ENCODE measurements at places on chromosomes 1 and 21. TPM values are rescaled to one million over a fixed set of nuclear protein-coding genes. Genes with fewer than 3 reads are reported as not detected.
A peak's percentile ranks its signal among the peaks of the same experiment; 100 is the strongest.

Gene LRRC53
- not detected for total RNA-seq

DNA sequence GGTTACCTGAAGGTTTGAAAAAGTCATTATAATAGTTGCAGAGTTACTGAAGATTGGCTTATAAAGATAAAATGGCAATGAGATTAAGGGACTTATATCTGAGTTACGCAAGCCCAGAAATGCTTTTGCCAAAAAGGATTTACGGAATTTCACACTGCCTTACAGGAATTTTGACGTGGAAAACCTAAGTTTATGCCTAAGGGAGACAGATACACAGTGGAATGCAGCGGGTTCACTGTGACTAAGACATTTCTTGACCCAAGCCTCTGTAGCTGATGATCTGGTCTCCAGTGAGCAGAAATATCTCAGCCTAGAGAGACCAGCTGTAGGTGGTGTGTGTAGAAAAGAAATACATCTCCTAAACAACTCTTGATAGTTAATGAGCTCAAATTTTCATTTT is 10.1 kb upstream of the EXO1 start:
- DNase-seq, result no peak

Gene FCMR
- 51.7 TPM for total RNA-seq

DNA sequence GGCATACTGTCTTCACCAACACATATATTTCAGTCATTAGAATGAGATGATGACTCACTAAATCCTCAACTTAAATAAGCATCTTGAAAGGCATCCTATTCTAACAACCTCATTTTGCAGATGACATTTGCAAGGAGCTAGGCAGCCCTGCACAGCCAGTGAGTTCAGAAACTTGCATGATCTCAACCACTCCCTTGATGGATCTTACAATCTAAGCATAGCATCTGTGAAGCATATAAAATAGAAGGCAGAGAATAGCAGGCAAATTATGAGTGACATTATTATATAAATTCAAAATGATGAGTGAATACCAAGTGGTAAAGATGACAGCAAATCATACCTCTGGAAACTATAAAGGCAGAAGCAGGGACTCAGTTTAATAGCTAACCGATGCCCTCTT is 31.6 kb downstream of the KRTAP20-3 start:
- DNase-seq, result no peak

- DNase-seq, result no peak
Observed at GRCh38 chr1:235265900-235266299, 62.1 kb downstream of the ARID4B start.

Gene TRIM67
- not detected for total RNA-seq

Gene NR5A2
- total RNA-seq, result not detected

DNA sequence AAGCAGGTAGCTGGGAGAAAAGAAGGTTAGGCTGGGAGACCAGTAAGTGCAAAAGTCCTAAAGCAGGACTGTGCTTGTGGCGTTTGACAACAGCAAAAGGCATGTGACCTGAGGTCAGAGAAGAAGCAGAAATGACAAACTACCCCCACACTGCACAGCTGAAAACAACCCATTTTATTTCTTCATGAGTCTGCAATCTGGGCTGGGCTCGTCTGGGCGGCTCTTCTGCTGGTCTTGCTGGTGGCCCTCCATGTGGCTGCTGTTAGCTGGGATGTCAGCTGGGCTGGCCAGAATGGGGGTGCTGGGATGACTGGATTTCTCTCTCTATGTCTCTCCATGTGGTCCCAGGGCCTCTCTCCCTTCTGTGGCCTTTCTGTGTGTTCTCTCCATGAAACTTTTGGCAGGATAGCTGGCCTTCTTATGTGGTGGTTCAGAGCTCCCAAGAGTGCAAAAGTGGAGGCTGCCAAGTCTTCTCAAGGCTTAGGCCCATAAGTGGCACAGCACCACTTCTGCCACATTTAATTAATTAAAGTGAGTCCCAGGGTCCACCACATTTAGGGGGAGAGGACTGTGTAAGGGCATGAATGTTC is 128.6 kb downstream of the RIPK4 start:
- no peak for DNase-seq

Gene OXCT2
- 2.7 TPM for total RNA-seq

GRCh38 chr1:64755361-64755760 is 10.5 kb downstream of the RAVER2 start:
- DNase-seq, result no peak

Gene TEKT2
- 0.20 TPM for total RNA-seq

DNA sequence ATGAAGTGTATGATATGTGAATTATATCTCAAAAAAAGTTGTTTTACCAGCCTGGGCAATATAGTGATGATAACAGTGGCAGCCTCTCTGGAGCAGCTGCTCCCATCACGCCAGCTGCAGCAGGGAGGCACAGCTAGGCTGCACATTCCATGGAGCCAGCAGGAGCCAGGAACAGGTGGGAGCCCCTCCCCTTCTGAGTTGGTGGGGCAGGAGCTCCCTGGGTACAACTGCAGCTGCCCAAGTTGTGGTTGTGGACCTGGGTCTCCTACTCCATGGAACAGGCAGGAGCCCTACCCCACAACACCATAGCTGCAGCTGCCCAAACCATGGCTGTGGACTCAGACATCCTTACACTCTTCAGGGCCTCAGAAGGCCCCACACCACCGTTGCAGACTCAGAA is 21.7 kb upstream of the FNBP1L start:
- DNase-seq, result no peak

Gene WLS
- total RNA-seq, result not detected

- DNase-seq, result no peak
Observed at GRCh38 chr1:111653709-111654108, 34.1 kb downstream of the RAP1A start.

GRCh38 chr1:109644670-109645069 is 11.2 kb upstream of the GSTM4 start:
- no peak for DNase-seq

DNA sequence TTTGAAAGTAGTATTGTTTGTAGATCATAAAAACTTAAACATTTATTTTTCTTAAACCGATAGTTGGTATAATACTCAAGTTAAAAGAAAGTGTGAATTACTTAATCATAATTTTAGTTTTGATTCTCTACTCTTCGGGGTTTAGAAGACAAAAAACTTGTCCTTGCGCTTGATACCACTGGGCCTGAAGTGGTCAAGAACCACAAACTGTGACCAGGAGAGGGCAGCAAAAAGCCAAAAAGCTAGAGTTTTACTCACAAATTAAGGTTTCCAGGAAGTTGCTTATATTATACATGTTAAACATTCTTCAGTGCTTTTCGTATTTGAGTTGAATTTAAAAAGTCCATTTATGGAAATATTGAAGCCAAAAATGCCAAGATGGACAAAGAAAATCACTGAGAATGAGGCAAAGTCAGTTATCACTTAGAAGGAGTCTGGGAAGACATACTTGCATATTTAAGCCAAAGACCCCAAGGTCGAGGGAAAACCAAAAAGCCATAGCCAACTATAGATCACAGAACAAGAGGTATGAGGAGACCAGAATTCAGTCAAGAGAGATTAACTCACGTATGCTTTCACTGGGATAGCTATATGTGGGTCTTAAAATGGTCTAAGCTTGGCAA is 34.2 kb downstream of the EFCAB7 start:
- peak; percentile 56 for DNase-seq

DNA sequence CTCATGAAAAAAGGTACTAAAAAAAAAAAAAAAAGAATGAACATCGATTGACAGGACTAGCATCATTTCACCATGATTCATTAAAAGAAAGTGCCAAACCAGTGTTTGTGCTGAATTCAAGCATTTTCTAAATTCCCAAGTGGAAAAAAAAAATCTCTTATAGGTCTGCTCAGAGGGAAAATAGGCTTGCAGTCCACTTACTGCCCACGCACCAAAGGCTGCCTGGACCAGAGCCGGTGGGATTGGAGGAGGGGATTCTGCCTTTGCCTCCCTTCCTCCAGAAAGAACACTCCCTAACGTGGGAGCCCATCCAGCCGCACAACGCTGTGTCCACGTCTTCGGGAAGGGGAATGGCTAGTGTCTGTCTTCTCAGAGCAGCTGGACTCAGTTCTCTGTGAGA is 5.5 kb upstream of the TRAPPC10 start:
- DNase-seq, result no peak

DNA sequence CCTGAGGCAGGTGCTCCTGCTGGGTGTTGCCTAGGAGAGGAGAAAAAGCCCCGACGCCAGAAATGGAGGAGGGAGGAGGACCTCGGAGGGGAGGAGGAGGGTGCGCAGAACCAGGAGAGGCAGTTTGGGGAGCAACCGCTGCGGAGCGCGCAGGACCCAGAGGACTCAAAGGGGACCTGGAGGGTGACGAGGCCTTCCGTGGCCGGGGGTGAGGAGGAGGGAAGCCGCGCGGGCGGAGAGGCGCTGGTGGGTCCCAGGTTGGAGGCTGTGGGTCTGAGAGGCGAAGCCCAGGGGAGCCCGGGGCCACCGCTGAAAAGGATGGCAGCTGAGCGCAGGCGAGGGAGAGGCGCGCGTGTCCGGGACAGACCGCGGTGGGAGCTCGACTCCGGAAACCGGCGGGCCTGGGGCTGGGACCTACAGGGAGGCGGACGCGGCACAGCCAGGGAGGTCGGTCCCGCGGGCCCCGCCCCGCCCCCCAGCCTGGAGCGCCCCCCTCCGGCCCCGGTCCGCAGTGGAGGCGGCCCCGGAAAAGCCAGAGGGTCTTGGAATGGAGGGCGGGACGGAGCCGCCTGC is 15.1 kb downstream of the RNF223 start:
- peak; percentile 68 for DNase-seq

Gene OR13G1
- not detected for total RNA-seq

- DNase-seq, result no peak
Observed at GRCh38 chr1:2928366-2929325, 92.6 kb upstream of the ACTRT2 start.

GRCh38 chr21:35622612-35623011 is 437.7 kb downstream of the SETD4 start:
- DNase-seq, result no peak

DNA sequence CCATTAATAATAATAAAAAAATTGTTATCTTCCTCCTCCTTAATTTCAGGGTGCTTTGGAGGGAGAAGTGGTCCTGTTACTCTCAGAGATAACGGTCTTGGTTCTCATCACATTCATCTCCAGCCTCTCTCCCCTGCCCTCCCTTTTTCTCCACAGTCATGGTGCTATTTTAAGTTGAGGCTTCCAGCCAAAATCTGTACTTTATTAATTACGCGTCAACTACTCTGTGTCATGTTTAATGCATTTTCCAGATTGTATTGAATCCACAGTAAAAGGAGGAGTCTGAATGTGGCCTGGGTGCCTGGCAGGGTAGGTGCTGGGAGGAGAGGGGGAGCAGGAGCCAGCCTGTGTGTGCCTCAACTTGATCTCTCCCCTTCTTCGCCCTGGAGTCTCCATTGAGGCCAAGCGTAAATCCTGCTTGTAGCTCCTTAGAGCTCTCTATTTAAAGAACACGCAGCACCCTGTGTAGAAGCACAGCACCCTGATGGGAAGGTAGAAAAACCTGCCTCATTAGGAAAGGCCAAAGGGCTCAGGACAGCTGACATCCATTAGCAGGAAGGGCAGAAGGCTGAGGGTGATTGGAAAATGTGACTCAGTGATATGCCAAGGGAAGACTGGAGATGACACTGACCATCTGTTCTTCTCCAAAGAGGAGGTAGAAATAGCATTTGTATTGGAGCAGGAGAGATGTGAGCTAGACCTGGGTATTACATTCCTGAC is 82.4 kb downstream of the PLXNA2 start:
- DNase-seq, result no peak

Gene CCDC27
- not detected for total RNA-seq

Gene DYNLT4
- total RNA-seq, result 1.1 TPM

Gene EMC1
- total RNA-seq, result 39.5 TPM

Gene OR2T5
- not detected for total RNA-seq

Gene SPRR1B
- total RNA-seq, result not detected

DNA sequence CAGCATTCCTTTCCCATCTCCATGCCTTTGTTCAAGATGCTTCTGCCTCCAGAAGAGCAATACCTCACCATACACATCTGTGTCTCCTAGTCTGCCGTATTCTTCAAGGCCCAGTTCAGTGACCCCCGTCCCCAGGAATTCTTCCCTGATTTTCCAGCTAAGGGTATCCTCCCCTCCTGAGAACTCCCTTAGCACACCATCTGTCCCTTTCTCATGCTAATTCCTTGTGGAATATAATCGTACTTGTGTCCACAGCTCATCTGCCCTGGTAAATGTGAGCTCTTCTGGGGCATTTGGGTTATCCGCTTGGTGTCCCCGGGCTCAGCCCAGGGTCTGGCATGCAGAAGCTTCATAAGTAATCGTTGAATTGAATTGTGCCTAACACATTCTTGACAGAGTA is 40.9 kb downstream of the BEND5 start:
- DNase-seq, result no peak

DNA sequence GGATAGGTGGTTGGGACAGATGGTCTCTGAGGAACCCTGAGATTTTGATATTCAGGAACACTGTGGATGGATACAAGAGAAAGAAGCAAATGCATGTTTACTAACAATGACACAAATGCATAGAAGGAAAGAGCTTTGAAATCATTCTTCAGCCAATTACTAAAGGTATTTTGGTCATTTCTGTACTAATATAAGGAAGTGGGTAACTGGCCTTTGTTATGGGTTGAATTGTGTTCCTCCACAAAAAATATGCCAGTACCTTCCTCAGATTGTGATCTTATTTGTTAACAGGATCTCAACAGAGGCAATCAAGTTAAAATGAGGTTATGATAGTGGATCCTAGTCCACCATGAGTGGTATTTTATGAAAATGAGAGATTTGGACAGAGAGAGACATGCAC is 68.7 kb upstream of the KCNA3 start:
- DNase-seq, result no peak

Gene LYPD8
- total RNA-seq, result not detected

Gene ANGPTL1
- not detected for total RNA-seq

DNA sequence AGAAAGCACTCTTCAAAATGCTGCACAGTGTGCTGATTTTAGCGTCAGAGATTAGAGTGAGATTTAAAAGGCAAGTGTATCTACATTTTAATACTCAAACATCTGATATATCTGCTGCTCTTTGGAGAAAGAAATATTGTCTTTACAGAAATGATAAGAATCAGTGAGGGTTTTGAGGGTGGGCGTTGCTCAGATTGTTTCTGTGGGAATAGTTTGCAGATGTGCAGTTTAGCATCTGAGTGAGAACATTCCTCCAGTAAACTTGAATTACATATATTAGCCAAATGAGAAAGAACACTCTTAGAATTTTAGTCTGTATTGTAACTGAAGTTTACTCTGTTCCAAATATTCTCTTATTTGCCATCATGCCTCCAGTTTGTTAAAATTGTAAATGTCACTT is 549.2 kb downstream of the NEGR1 start:
- DNase-seq, result no peak

GRCh38 chr1:48222501-48223242 is at the start of gene SLC5A9:
Gene SLC5A9, plus strand, starts transcription at chr1:48222716. Its CDS starts 21 bp downstream, at chr1:48222737.
- no peak for DNase-seq

Gene TDRD5
- total RNA-seq, result not detected

Gene RNU1-4
- total RNA-seq, result 820 TPM

- no peak for DNase-seq
Observed at GRCh38 chr1:205009670-205010069, 33.3 kb upstream of the CNTN2 start.

- no peak for DNase-seq
Observed at GRCh38 chr1:51299981-51300670, 30.2 kb downstream of the TTC39A start.
